Hindlimb muscle (tissue), 1 donor: ENCODE measurements at places on chromosomes 16 and 17.
A peak's percentile ranks its signal among the peaks of the same experiment; 100 is the strongest.

GRCh38 chr16:73185737-73186136 is 137.8 kb upstream of the ZFHX3 start:
- DNase-seq, result no peak

GRCh38 chr17:68519911-68520310 is 7.7 kb downstream of the PRKAR1A start:
- no peak for DNase-seq

GRCh38 chr17:17605083-17605728 is 13.7 kb upstream of the PEMT start:
- no peak for DNase-seq

DNA sequence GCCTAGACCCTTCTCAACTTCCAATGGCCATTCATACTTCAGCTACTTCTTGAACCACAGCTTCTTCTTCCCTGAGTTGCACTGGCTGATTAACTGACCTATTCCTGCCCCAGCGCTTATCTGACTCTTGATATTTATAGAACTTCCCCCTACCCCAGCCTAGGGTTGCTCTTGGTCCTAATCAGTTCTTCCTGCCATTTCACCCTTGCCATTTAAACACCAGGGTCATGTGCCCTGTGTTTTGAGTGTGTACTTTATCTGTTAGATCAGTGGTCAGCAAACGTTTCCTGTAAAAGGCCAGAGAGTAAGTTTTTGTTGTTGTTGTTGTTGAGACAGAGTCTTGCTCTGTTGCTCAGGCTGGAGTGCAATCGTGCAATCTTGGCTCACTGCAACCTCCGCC is 82.4 kb upstream of the COX10 start:
- no peak for DNase-seq

DNA sequence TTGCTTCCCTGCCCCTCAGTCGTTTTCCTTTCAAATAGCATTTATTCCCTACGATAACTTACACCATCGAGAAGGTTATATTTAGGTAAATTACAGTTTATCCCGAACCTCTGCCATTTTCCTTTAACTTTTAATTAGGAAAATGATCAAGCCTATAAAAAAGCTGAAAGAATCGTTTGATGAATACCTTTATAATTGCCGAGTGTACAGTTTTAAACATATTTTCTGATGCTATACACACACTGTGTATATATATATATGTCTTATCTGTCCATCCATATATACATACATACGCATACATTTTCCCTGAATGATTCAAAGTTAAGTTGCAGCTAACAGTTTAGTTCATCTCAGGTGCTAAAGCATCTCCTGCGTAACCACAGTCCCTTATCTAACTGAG is 56.6 kb upstream of the CRISPLD2 start:
- no peak for DNase-seq

GRCh38 chr16:15034266-15035162 is 21.4 kb downstream of the NTAN1 start:
- no peak for DNase-seq

GRCh38 chr16:52050418-52050817 is 496.5 kb downstream of the TOX3 start:
- no peak for DNase-seq

GRCh38 chr16:83400234-83400633 is 407.5 kb upstream of the HSBP1 start:
- DNase-seq, result no peak

DNA sequence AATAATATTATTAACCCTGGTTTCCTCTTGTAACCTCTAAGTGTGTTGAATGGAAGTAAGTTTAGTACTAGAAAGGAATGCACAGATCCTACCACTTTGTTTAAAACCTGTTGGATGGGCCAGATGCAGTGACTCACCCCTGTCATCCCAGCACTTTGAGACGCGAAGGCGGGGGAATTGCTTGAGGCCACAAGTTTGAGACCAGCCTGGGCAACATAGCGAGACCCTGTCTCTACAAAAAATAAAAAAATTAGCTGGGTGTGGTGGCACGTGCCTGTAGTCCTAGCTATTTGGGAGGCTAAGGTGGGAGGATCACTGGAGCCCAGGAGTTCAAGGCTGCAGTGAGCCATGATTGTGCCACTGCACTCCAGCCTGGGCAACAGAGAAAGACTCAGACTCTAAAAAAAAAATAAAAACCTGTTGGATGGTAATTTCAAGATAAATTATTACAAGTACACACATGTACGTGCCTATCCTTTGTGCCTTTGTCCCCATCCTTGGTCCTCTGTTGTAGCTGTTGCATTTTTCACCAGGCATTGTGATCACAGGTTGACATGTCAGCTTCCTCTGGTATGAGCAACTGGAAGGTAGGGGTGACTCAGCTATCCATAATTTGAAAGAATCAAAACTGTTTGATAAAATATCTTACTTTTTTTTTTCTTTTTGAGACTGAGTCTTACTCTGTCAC is 30.7 kb upstream of the METTL9 start:
- DNase-seq, result no peak

DNA sequence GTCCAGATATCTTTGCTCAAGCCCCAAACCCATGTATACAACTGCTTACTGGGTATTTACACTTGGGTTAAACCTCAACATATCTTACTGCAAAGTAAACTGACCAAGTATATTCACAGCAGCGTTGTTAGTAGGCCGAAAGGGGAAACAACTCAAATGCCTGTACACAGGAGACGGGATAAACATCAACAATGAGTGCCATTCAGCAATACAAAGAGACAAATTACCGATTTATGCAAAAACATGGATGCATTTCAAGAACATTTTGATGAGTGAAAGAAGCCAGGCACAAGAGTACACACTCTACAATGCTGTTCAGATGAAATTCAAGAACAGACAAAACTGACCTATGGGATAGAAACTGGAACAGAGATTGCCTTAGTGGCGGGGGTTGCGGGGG is 136.3 kb upstream of the CACNG3 start:
- no peak for DNase-seq

DNA sequence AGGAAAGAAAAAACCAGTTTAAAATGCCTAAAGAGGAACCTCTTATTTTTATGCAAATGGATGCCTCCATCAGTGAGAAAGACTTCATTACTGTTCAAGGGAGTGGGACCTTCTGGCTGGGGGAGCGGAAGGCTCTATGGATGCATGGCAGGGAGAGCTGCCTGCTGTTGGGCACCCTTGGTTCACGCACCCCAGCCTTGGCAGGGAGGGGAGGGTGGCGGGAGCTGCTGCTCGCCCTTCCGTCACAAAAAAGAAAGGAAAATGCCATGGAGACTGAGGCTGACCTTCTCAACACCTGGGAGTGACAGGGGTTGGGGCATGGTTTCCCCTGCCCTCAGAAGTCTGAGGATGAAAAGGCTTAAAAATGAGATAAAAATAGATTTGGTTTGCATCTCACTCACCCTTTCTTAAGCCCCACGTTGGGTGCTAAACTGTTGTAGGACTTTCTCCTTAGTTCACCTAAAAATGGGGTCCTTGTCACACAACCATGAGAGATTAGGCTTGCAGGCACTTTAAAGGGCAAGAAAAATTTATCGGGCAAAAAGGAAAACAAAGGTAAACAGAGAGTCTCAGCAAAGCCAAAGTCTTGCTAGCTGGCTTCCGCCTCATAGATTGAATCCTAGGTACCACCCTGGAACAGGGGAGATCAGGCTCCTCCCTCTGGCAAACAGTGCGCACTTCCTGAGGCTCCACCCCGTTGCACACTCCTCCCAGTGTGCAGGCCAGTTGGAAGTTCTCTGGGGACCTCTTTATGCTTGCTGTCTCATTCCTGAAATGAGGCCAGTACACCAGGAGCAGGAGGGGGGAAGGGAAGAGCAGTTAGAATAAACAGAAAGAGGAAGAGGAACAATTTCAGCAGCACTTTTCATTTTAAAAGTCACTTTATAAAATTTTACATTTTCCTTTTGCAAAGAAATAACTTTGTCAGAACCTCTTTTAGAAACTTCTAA is 31.6 kb downstream of the PHKB start:
- peak; percentile 23 for DNase-seq

- DNase-seq, result no peak
Measured at GRCh38 chr16:67215706-67216105, 11.2 kb upstream of the TMEM208 start.

- DNase-seq, result no peak
Measured at GRCh38 chr17:49259663-49260010, 29.1 kb upstream of the PHOSPHO1 start.

DNA sequence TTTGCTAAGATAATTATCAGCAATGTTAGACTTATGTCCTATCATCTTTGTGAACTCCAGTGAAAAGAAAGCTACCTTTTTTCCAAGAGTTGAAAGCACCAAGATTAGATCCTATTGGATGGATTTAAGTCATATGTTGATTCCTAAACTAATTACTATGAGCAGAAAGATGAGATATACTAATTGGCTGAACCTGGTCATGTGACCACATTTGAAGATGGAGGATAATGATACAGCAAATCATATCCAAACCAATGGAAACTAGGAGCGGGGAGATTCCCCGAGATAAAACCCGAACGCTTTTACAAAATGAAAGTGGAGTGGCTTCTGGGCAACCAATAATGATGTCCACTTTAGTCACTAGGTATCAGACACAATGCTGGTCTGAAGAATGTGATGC is 1060.2 kb upstream of the EEF2KMT start:
- DNase-seq, result no peak

- DNase-seq, result no peak
Measured at GRCh38 chr16:23206986-23207385, 24.4 kb downstream of the SCNN1G start.

DNA sequence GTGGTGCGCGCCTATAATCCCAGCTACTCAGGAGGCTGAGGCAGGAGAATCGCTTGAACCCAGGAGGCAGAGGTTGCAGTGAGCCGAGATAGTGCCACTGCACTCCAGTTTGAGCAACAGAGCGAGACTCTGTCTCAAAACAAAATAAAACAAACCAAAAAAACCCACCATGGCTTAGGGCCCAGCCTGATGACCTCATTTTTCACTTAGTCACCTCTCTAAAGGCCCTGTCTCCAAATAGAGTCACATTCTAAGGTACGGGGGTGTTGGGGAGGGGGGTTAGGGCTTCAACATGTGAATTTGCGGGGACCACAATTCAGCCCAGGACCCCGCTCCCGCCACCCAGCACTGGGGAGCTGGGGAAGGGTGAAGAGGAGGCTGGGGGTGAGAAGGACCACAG is 1.4 kb upstream of the STH start:
- no peak for DNase-seq

DNA sequence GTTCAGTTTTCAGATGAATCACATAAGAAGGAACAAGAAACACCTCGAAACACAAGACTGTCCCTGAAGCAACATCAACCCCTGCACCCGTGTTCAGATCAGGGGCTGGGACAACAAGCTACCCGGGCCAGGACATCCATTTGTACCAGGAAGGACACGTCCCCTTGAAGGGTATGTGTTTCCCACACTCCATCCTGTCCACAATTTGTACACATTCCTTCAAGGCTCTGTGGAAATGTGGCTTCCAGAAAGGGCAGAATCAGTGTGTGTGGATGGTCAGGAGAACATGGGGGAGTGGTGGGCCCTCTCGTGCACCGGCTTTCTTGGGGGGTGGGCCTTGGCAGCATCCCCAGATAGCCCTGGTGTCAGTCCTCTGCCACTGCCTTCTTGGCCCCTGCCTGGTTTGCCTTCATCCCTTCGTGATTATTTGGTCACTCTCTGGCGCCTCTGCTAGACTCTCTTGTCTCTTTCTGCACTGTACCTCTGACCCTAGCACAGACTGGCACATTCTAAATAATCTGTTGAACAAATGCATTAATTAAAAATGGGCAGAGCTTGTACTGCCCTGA is 10.3 kb downstream of the KIFC3 start:
- DNase-seq, result no peak

DNA sequence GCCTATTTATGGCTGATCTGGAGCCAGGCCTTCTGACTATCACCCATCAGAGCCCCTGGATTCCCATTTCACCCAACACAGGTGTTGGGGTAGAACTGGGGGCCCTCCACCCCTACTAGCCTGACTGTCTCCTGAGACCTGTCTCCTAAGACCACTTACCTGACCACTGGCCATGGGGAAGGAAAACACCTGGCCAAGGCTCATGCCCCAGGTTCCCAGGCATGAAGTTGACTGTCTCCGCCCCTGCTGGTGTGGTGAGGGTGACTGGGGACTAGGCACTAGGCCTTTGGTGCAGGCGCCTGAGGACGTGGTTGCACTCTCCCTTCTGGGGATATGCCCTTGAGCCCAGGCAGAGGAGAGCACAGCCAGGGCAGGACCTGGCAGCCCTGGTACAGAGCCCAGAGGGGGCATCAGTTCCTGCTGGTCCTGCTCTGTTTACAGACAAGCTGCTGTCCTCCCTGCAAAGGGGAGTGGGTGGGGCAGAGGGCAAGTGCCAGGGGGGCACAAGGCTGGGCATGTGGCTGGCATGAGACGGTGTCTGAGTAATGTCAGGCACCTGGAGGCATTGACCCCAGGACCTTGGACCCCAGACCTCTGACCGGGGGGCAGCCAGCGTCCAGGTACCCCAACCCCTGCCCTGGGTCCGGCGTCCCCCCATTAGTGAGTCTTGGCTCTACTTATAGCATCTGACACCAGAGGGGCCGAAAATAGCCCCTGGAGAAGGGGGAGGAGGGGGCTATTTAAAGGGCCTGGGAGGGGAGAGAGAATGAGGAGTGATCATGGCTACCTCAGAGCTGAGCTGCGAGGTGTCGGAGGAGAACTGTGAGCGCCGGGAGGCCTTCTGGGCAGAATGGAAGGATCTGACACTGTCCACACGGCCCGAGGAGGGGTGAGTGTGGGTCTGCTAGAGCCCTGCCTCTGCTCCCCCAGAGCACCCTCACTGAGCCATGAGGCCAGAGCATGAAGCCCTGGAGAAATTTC is at the start of gene TCAP:
Gene TCAP (plus strand): TSS at position 769 of the 981 bp plus-strand sequence. CDS start 11 bp downstream, at position 780.
- DNase-seq, result no peak

DNA sequence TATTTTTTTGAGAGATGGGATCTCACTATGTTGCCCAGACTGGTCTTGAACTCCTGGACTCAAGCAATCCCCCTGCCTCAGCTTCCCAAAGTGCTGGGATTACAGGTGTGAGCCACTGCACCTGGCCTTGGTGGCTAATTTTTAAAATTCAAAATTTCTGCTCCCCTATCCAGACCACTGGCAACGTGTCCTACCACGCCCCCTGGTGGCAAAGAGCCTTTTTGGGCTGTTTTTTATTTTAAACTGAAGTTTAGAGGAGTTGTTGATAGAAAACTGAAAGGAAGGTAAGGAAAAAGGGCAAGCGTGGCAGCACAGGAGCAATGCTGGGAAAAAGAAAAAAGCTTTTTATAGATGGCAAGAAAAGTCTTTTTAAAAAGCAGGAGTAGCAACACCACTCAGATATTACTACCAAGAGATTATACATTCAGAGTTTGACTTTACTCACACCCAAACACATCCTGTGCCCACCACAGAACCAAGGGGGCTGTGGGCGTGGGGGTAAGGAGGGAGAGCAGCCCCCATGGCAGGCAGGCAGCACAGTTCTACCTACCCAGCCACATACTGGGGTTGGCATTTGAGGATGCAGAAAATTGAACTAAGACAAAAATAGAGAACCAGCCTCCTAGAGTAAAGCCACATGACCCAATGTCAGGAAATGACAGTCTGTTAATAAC is 4.2 kb upstream of the MXRA7 start:
- no peak for DNase-seq

DNA sequence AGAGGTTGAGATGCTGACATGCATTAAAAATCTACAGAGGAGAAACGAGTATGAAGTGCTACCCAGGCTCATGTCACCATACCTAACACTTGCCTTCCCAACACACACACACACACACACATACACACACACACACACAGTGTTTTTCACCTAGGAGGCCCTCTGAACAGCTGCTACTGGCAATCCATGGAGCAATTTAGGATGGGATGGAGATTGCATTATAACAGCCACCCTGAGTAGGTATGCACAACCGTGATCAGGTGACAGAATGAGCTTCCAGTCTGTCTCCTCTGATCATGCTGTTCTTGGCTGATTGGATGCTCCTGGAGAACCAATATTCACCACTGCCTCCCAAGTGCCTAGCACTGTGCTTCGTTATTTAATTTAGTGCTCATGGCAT is 528.5 kb upstream of the CDH5 start:
- no peak for DNase-seq

GRCh38 chr16:85891033-85891775 is 7.8 kb upstream of the IRF8 start:
- no peak for DNase-seq
